ENCODE measurements at places on chromosomes 13 and 19.

GRCh38 chr13:28492569-28493367 is 2.2 kb downstream of the FLT1 start:
- no peak for DNase-seq

- no peak for DNase-seq
Measured at GRCh38 chr13:59119475-59119874, 1044.3 kb downstream of the DIAPH3 start.

GRCh38 chr13:35881360-35881759 is 249.8 kb downstream of the DCLK1 start:
- DNase-seq: peak; percentile 27

DNA sequence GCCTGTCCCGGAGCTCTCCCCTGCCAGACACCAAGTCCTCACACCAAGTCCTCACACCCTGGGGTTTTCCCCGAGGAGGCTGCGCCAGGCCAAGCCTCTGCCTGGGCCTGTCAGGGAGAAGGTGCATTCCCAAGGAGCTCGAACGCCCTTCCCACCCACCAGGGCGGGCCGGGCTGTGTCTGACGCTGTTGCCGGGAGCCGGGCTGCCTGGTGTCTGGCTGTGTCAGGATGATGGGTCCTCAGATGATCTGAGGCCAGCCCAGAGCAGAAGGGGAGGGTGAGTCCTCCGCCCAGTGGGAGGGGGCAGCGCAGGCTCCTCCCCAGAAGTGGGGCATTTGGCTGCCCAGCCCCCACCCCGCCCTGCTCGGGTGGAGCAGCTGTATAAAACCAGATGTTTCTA is 2.3 kb upstream of the HAS1 start:
- no peak for DNase-seq

DNA sequence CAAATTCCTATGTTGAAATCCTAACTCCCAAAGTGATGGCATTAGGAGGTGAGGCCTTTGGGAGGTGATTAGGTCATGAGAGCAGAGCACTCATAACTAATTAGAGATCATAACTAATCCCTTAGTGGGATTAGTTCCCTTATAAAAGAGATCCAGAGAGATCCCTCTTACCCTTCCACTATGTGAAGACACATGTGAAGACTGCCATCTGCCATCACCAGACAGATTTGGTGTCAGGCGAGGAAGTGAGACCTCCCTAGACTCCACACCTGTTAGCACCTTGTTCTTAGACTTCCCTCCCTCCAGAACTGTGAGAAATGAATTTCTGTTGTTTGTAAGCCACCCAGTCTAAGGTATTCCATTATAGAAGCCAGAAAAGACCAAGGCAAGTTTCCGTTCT is 112.2 kb downstream of the NDFIP2 start:
- no peak for DNase-seq

DNA sequence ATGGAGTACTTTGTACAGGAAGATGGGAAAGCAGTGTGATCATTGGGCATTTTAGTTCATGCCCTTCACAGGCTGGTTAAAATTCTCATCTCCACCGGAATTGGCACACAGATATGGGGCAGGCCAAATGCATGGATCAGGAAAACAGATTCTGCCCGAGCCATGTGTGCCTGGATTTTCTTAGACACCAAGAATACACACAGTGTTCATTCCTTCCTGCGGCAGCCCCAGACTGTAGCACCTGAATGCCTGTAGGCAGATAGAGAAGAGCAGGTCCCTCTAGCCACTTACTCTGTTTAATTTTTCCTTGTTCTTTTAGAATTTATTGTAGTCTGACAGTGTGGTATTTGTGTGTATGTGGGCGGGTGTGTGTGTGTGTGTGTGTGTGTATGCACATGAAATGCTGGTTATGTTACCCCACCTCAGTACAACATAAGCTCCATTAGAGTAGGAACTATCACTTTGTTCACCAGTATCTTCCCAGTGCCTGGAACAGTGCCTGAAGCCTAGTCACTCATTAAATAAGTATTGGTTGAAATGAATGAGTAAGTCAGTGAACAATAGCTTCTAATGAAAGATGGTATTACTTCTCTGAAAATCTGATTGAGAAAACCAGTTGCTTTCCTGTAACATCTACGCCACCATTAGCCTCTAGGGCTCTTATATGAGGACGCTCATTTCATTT is 41.7 kb downstream of the FRY start:
- DNase-seq: no peak

- DNase-seq: no peak
Measured at GRCh38 chr19:1488282-1488601, 1.9 kb downstream of the PCSK4 start.

- no peak for DNase-seq
Measured at GRCh38 chr13:70502944-70503343, 394.7 kb upstream of the KLHL1 start.

DNA sequence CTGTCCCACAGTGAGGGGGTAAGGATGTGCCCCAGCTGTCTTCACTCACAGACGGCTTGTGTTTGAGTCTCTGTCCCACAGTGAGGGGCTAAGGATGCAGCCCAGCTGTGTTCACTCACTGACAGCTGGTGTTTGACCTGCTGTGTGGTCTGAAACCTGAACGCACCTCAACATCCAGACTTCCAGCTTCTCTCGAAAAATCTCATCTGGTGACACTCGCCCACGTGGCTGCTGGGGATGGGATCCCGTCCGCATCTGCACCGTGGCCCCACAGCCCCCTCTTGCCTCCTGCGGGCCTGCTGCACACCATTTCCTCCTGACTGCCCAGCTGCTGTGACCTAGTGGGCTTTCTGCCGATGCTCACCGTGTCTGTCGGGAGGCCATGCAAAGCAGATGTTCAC is 27.3 kb downstream of the CHAF1A start:
- DNase-seq: no peak

DNA sequence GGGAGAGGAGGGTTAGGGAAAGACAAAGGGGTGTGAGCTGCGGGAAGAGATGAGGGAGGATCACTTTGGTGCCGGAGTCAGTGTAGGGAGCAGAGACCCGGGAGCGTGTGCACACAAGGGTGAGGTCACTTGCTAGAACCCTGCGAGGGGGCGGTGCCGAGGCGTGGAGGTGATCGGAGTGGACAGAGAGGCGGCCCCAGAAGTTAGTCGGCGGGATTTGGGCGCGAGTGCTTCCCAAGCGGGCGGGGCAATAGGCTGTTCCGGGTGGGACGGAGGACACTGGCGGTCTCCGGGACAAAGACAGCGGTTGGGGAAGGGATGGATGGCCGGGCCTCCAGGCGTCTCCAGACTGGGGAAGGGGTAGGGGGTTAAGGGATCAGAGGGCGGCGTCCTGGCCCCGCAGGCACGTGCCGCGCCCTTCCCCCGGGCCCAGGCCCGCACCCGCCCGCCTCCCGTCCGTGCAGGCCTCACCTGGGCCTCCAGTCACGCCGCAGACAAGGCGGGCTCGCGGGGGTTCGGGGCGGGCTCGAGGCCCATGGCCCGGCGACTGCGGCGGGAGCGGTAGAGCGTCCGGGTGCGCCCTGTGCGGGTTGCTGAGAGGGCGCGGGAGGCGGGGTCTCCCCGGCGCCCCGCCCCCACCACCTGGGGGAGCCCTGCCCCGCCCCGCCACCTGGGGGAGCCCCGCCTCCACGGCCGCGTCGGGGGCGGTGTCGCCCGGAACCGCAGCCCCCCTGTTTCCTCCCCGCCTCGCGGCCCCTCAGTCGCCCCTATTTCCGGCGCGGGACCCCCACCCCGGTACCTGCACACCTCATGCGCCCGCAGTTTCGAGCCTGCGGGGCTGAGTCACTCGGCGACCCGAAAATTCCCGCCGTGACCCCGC is at the start of gene LPAR2:
Gene LPAR2, minus strand, starts transcription at position 600 of the 880 bp plus-strand sequence. CDS start 945 bp downstream, outside the sequence.
- DNase-seq: peak; percentile 75

DNA sequence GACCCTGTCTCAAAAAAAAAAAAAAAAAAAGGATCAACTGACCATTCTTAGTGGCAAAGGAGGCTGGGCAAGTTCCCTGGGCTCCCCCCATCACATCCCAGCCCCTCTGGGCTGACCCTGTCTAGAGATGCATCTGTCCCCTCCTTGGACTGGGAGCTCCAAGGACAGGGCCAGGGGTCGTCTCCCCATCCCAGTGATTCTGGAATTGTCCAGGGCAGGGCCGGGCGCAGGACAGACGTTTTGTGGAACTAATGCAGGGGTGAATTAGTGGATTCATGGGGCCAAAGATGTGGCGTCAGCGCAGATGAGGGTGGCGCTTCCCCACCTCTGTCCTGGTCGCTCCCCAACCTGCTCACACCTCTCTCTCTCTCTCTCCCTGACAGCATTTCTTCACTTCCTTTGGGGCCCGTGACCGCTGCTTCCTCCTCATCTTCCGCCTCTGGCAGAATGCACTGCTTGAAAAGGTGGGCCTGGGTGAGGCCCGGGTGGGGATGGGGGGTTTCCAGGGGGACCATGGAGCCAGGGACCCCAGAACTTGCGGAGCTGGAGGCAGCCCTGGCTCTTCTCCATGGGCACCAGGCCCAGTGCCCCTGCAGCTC is 11.1 kb downstream of the GRAMD1A start:
- no peak for DNase-seq

DNA sequence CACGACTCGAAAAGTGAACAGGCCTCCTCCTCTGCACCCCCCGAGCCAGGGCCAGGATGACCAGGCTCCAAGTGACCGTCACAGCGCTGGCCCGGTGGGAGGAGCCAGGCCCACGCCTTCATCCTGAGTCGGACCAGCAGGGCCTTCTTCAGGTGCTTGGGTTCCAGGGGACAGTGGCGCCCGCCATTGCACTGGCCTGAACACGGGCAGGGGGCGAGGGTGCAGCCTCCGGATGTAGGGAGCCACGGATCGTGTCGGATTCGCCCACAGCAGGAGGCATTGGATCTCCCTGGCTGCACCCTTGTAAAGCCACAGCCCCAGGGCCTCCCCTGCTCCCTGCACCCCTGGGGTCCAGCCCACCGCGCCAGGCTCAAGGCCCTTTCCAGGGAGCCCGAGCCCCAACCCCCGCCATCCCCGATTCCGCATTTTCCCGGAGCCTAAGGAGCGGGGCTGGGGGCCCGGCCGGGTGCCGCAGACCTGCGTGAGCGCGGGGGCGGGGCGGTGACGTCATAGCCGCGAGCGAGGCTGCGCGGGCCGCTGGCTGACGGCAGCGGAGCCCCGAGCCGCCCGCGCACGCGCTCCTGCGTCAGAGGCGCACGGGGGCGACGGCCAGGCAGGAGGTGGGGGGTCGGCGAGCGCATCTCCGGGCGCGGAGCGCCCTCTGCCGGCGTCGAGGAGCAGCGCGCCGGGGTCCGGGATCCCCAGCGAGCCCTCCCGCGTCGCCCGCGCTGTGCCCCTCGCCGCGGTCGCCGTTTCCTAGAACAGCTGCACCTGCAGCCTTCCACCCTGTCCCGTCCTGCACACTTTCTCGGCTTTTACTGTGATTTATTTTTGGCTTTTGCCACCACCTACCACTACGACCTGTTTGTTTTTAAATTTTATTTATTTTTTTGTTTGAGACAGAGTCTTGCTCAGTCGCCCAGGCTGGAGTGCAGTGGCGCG is 1.5 kb upstream of the ATP5F1D start:
- DNase-seq: peak; percentile 89

GRCh38 chr19:48371367-48371766 is 7.2 kb downstream of the SYNGR4 start:
- no peak for DNase-seq

GRCh38 chr13:51906581-51906980 is 44.8 kb downstream of the CCDC70 start:
- DNase-seq: peak; percentile 40

- DNase-seq: no peak
Measured at GRCh38 chr19:17803264-17803896, 8.4 kb downstream of the B3GNT3 start.

GRCh38 chr13:112446347-112446861 is 70.2 kb downstream of the SPACA7 start:
- no peak for DNase-seq

- no peak for DNase-seq
Measured at GRCh38 chr13:49563516-49563915, 21.8 kb downstream of the RCBTB1 start.

- DNase-seq: peak; percentile 83
Measured at GRCh38 chr19:13794398-13794756, 866 bp upstream of the ZSWIM4 start.

- DNase-seq: no peak
Measured at GRCh38 chr13:44107357-44108121, 227.8 kb downstream of the LACC1 start.

- no peak for DNase-seq
Measured at GRCh38 chr13:96746886-96747285, 247.4 kb downstream of the OXGR1 start.

DNA sequence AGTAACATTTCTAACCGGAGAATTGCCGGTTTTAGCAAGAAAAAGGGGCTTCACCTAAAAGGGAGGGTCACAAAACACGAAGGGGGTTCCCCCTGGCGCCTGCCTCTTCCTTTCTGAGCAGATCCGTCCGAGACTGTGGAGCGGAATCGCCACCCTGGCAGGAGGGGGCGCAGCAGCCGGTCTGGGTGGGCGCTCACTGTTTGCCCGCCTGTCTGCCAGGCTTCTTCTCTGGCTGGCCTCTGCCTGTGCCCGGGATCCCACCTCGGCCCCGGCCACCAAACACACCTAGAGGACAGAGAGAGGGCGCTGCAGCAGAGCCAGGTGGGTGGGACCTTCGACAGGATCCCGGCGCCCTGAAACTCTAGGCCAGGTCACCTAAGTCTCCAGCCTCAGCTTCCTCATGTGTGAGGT is 15.6 kb downstream of the LSM4 start:
- no peak for DNase-seq

- DNase-seq: no peak
Measured at GRCh38 chr19:13826652-13827235, 31.5 kb downstream of the ZSWIM4 start.

GRCh38 chr13:79966493-79966895 is 374.4 kb downstream of the SPRY2 start:
- no peak for DNase-seq

GRCh38 chr19:13103581-13104359 is 1.1 kb upstream of the LYL1 start:
- DNase-seq: no peak

DNA sequence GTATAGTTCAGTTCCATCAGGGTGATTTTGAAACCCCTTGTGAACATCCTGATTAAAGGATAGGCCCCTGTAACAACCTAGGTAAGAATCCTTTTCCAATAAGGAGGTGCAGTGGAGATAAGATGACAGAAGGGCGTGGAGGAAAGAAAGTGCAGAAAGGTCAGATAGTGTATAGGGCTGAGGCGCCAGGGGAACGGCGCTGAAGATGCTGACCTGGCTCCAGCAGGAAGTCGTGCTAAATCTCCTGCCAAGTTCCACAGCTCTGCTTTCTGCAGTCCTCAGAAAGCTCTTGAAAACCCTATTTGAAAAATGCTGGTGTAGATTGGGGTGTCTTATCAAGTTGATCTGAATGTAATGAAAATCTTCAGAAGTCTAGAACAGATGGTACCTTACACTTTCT is 221.7 kb downstream of the COG6 start:
- no peak for DNase-seq

GRCh38 chr19:6887316-6887715 is at the start of gene ADGRE1:
Gene ADGRE1 (plus strand): TSS chr19:6887579. CDS start chr19:6887609, 30 bp downstream.
- no peak for DNase-seq

DNA sequence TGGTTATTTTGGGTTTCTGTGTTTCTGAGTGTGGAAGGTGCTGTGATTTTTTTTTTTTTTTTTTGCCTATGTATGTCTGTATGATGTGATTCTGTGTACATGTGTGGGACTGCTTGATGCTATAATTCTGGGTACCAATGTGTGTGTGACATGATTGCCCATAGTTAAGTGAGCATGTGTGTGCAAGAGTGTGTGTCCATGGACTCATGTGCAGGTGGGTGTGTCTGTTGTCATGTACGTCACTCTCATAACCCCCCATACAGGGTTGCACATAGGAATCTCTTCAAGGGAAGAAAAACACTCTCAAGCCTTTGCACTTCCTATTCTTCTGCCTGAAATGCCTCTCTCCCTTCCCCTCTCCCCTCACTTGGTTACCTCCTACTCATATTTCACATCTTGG is 2.5 kb upstream of the PPP5C start:
- DNase-seq: no peak

Measured in thyroid gland (tissue), 4 donors.